Natural killer cell treated with Interleukin-12 subunit alpha and Interleukin-12 subunit beta and Interleukin-15 and Interleukin-18, amount 100 ng/mL, for 72 hours (primary cell): ENCODE measurements at places on chromosomes 3 and 15.

- DNase-seq, result no peak
Observed at GRCh38 chr3:14839236-14839635, 20.5 kb downstream of the FGD5 start.

- DNase-seq, result no peak
Observed at GRCh38 chr15:25790000-25790660, 73.0 kb downstream of the ATP10A start.

DNA sequence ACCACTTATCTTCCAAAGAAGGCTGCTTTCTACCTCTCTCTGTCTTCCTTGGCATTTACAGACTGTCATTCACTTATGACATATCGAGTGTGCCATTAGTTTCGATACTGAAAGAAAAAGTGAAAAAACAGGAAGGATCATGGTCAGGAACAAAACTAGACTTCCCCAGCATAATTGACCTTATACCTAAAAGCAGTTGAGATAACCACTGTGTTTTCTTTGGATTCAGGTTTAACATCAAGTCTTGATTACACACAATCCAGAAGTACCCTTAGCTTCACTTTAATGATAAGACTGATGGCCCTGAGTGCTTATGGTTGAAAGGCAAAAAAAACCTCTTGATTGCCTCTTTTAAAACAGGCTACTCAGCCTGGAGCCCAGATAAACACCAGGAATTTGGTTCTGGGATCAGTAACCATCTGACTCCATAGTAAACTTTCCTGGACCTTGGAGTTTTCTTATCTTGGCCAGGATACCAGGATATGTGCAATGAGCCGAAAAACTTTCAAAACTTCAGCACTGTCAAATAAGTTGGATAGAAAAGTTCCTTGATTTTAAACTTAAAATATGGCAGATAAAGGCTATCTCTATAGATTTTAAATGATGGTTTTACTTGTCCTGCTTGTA lies 5.0 kb upstream of the UACA start:
- no peak for DNase-seq

GRCh38 chr3:157916672-157917071 lies 189.5 kb downstream of the SHOX2 start:
- DNase-seq, result no peak

DNA sequence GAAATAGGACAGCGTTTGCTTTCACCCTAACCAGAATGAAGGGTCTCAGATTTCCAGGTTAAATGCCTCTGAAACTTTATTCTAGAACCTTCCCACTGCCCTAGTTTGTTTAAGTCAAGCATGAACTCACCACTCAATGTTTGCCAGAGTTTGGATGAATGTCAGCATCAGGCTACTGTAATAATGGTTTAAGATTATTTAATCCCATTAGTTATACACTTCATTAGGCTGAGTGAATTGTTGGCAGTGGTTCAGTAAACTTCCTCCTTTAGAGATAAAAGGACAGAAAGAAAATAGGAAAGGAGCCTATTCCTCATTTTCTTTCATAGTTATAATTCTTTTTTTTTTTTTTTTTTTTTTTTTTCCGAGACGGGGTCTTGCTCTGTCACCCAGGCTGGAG lies 401.9 kb upstream of the TPRG1 start:
- DNase-seq, result no peak

- DNase-seq, result no peak
Observed at GRCh38 chr3:150247441-150247840, 160.7 kb upstream of the TSC22D2 start.

DNA sequence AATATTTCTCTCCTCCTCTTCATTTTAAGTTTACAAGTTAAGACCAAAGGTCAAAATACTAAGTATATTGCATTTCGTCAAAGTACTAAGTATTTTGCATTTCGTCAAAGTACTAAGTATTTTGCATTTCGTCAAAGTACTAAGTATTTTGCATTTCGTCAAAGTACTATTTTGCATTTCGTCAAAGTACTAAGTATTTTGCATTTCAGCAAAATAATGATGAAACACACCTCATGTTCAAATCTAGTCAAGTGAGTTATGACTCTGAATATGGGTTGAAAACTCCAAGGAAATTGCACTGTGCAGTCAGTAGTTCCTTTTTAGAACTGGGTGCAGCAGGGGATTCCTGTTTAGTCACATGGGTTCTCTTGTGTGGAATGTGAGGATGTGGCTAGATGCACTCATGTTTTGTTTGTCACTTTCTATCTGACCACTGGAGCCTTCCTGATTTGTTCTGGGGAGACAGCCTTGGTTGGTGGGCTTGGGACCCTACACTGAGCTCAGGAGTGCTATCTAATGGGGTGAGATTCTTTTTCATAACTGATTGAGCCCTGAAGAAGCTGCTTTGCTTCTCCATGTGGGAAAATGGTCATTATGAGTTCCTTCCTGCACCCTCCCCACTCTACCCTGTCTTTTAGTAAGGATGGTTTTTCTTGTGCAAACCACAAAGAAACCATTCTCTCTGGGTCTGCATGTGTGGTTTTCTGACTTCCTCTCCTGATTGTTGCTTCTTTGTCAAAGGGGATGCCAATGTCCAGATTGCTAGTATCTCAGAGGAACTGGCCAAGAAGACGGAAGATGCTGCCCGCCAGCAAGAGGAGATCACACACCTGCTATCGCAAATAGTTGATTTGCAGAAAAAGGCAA lies 73.4 kb downstream of the CCK start:
- no peak for DNase-seq

- no peak for DNase-seq
Observed at GRCh38 chr15:83815506-83815905, 161.6 kb downstream of the ADAMTSL3 start.

GRCh38 chr3:66464512-66464894 lies 36.3 kb downstream of the LRIG1 start:
- no peak for DNase-seq

- DNase-seq, result no peak
Observed at GRCh38 chr3:135085652-135086436, 290.8 kb downstream of the EPHB1 start.

DNA sequence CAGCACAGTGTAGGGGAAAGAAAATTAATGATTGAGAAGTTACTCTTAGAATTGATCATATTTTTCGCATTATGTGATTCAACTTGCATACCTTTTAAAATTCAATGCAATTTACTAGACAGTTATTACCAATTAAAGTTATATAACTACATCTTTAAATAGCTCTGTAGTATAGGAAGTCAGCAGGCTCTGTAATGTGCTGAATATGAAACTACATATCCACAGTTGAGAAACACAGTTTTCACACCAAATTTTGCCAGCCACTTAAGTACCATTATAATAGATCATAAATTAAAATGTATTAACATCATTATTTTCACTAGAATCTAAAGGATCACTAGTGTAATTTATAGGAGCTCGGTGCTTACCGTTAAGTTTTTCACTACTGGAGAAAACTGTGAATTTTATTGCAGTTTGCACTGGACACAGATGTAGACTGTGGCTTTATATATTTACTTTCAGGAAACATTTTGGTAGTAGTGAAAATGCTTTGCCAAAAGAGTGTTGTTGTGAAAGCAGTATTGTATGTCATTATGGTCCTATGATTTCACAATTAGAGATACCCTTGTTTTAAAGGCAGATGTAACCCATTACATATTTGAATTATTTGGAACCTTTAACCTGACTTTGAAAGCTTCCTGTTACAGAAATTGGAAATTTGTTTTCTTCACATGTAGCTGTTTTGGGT lies 113.6 kb downstream of the PLCL2 start:
- no peak for DNase-seq

DNA sequence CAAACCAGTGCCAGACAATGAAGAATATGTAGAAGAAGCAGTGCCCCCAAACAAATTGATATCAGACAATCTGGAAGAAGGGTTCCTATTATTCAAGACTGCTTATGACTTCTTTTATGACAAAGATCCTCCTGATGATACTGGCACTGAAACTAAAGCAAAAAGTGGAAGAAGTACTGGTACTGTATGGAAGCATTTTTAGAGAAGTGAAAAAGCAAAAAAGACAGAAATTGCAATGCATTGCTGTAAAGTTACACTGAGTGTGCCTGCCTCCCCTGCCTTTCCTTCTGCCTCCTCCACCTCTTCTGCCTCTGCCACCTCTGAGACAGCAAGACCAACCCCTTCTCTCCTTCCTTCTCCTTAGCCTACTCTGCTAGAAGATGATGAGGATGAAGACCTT lies 167.6 kb downstream of the PLCL2 start:
- DNase-seq, result no peak

DNA sequence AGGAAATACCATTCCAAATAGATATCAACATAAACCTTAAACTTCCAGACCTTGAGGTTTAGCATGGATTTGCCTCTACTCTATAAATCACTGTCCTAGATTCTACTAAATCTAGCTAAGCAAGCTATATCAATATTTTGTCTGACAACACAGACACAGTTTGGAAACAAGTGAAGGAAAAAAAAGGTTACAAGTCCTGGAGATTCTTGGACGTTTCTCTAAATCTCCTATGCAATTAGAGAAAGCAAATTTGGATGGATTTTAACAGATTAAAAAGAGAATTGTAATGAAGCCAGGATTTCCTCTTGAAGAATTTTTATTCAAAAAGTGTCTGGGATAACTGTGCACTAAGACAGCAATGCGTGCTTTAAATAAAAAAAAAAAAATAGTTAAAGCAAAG lies 441.1 kb upstream of the DPH6 start:
- DNase-seq, result no peak

DNA sequence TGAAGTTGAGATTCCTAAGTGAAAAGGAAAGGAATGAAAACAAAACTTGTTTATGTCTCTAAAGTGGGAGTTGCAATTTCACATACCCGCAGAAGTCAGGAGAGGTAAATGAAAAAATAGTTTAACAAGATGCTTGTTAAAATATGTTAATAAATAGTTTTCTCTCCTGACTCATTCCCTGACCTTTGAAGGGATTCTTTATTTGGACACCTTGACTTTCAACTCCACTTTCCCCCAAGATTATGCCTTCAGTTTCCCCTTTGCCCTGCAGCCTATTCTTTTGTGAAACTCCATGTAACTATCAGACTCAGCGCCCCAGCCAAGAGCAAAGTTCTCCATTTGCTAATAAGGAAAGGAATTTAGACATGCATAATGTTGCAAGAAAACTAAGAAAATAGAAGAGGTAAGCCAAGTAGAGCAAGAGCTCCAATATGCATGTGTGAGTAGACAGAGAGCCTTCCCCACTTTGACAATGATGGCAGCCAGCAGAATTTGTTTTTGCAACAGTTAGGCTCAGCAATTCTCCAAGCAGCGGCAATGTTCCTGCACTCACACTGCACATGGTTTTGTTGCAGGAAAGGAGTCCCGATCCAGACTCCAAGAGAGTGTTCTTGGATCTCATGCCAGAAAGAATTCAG lies 61.2 kb downstream of the CD200 start:
- no peak for DNase-seq

- DNase-seq, result no peak
Observed at GRCh38 chr15:96972201-96972600, 641.7 kb downstream of the NR2F2 start.

DNA sequence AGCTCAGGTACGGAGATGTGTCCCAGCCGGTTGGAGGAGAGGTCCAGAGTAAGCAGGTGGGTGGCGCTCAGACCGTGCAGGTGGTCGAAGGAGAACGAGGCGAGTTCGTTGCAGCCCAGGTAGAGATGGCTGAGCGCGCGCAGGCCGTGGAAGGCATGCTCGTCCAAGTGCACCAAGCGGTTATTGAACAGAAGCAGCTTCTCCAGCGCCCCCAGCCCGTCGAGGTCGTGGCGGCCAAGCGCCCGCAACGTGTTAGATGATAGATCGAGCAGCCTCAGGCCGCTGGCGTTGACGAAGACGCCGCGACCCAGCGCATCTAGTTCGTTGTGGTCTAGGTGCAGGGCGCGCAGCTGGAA lies 648 bp downstream of the AMIGO3 start:
- no peak for DNase-seq

DNA sequence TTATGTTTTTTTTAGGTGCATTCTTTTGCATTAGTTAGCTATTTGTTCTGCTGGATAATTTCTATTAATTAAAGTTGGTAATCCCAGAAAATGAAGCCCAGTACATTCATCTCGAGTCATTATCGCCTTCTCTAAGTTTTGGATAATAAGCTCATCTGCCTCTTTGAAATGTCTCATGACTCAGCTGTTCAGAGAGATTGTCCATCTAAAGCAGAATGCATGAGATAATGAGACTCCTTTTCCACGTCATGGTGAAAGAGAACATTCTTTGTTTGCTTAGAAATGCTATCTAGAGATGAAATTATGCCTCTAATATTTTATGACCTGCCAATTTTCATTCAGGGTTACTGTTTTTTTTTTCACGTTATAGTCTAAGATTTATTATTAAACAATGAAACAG lies 374.7 kb upstream of the GOLIM4 start:
- no peak for DNase-seq

- DNase-seq, result no peak
Observed at GRCh38 chr3:113167825-113168801, 43.2 kb upstream of the BOC start.

GRCh38 chr15:100720406-100720967 lies 118.1 kb downstream of the ASB7 start:
- no peak for DNase-seq

DNA sequence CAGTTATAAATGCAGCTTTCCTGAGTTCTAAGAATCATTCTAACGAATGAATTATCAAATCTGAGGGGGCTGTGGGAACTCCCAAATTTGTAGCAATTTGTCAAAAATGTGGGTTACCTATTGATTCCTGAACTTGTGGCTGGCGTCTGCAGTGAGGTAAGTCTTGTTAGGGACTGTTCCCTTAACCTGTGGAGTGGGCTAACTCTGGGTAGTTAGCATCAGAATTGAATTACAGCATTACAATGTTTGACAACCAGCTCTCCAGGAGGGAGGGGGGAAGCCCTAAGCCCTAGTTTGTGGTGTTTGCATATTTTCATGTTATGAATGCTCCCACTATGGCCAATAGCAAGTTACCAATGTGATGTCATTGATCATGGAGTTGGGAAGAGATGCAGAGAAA lies 65.9 kb upstream of the STT3B start:
- DNase-seq, result no peak

DNA sequence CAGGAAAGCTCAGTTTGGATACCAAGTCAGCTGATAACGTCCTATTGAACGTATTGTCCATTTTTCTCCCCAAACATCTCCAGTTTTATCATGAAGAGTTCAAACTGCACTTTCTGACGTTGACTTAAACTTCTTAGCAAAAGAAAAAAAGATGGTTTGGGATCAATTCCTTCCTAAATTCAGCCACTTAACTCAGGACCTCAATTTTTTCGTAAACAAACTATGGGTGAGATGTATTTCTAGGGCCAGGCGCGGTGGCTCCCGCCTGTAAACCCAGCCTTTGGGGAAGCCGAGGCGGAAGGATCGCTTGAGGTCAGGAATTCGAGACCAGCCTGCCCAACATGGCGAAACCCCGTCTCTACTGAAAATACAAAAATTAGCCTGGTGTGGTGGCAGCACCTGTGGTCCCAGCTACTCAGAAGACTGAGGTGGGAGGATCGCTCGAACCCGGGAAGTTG lies 464 bp upstream of the MRPS25 start:
- DNase-seq, result no peak

- DNase-seq, result no peak
Observed at GRCh38 chr3:131701153-131701770, 198.5 kb upstream of the MRPL3 start.

- no peak for DNase-seq
Observed at GRCh38 chr3:194686816-194687637, 1.3 kb downstream of the FAM43A start.
